ENCODE measurements at places on chromosomes 4 and X.

DNA sequence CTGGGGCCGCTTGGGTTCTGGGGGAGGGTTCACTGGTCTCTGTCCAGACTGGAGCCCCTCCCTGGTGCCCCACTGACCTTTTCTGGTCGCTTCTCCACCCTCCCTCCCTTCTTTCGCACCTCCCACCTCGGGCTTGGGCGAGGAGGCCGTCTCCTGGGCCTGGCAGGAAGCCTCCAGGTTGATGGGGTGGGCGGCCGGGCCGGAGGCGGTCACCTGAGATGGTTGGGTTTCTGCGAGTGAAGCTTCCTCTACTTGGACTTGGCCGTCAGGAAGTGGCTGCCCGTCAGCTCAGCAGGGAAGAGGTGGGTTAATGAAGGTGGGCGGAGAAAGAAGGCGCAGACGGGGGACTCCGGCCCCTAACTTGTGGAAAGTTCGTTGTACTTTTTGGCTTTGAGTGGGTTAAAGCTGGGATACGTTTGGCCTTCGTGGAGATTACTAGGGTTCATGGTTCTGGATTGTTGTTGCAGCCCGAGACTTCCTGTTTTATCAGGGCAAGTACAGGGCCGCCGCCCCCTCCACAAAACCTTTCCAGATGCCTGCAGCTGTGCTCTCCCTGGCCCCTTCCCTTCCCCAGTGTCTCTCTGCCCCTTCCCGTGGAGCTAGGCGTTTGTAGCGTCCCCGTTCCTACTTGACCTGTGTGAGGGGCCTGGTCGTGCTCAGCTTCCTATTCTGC lies 1.2 kb downstream of the AKAP17A start:
- no peak for DNase-seq

DNA sequence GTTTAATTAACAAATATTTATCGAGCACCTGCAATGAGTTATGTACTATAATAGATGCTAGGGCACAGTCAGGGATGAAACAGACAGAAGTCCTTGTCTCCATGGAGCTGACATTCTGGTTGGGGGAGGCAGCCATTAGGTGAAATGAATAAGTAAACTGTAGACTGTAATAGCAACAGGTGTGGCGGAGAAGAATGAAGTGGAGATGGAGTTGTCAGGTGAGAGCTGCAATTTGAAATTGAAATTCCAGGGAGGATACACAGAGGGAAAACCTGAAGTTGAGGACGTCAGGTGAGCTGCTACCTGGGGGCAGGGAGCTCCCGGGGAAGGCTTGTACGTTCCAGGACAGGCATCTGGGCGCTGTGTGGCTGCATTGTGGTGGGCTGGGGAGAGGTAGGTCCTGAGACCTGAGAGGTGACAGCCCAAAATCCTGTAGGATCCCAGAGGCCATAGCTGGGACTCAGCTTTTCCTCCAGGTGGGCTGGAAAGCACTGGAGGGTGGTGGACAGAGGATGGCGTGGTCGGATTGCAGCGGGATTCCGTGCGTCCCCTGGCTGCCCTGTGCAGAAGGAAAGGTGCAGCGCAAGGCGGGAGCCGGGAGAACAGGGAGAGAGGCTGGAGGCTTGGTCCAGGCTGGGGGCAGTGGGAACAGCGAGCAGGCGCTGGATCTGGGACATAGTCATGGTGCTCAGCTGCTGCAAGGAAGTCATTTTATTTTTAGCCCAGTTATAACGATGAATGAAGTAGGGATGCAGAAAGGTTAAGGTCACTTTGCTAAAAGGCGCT lies 24.8 kb downstream of the CYTL1 start:
- no peak for DNase-seq

- DNase-seq: peak; percentile 12
These were observed 26.9 kb downstream of the ASB9 start for GRCh38 chrX:15242899-15243555.

DNA sequence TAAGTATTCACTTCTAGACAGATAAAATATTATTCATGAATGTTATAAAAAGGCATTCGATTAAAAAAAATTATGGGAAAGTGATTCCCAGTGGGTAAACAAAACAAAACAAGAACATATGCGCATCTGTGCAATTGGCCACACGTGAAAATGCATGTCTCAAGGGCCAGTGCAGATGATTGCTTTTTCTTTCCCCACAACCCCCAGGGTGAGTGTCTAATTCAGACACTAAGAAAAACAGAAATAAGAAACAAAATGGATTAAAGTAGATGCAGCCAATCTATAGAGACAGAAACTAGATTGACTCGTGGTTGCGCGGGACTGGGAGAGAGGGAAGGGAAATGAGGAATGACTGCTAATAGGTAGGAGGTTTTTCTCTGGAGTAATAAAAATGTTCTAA lies 49.5 kb downstream of the GPM6A start:
- no peak for DNase-seq

- no peak for DNase-seq
These were observed 553.9 kb downstream of the INPP4B start for GRCh38 chr4:142292231-142292630.

- DNase-seq: no peak
These were observed 10.5 kb upstream of the SLC39A8 start for GRCh38 chr4:102355748-102356147.

- DNase-seq: no peak
These were observed 101.9 kb downstream of the EFNB1 start for GRCh38 chrX:68930542-68931317.

DNA sequence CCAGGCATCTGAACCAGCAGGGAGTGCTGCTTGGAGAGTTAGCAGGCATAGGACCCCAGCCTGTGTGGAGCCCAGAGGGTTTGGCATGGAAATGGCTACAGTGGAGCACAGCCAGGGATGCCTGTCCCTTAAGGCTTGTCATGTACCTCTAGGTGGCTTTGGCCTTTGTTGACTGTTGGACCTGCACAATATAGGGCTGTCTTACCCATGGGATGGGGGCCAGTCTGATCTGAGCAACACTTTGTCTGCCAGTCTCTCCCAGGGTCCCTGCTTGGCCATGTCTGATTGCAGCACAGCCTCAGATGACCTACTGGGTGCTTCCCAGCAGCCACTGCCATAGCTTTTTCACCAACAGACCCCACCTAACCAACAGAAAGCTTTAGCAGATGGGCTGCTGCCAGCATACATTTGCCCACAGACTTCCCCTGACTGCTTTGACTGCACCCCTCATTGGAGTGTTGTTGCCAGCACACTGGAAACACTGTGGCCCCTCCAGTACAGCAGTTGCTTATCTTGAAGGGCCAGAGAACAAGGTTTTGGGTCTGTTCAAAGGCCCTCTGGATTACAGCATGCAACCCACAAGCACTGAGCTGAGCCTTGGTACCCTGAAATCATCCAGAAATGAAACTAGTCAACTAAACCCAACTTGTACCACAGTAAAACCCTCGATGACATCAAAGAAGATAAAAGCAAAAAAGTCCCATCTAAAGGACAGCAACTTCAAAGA lies 22.1 kb downstream of the ANAPC10 start:
- no peak for DNase-seq

GRCh38 chrX:17053502-17053901 lies 107.0 kb downstream of the REPS2 start:
- DNase-seq: no peak

DNA sequence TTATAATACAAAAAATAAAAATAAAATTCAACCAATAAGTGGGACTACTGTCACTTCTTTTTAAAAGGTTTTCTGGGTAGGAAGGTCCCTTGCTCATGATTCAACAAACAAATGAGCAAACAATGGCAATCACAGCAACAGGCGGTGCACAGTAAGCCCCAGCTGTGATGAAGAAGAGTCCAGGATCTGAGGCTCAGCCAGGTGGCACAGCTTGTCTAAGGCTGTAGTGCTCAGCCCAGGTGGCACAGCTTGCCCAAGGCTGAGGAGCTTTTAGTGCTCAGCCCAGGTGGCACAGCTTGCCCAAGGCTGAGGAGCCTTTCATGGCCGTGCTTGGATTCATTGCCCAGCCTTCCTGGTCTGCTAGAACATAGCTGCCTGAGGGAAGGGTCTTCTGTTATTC lies 75.0 kb downstream of the ZFYVE28 start:
- no peak for DNase-seq
